CD8-positive, alpha-beta memory T cell (primary cell): ENCODE measurements at places on chromosomes 1 and 21.
A peak's percentile ranks its signal among the peaks of the same experiment; 100 is the strongest.

DNA sequence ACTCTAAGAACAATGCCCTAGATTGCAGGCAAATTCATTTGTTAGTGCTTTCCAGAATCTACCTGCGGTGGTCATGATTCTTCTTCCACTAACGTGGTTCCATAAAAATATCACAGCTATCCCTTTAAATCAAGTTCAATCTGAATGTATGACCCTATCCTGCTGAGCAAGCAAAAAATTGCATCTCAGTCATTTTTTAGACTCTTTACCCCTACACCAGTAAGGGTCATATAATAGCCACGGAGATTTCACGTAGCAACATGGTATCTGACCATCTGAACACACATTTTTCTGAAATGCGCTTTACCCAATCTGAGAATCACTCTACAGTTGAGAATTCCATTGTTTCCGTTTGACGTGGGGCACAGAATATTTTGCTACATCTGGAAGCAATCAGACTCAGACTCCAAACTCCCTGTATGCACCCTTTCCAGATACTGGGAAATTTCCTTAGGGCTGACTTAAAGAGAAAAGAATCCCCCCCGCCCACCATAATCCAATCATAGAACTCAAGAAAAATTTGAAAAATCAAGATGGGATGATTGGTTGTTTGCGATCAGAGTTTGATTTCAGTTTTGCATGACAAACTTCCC lies 699.2 kb upstream of the ZP4 start:
- DNase-seq, result no peak

- DNase-seq, result no peak
Observed at GRCh38 chr1:2330035-2330434, 61.3 kb downstream of the MORN1 start.

DNA sequence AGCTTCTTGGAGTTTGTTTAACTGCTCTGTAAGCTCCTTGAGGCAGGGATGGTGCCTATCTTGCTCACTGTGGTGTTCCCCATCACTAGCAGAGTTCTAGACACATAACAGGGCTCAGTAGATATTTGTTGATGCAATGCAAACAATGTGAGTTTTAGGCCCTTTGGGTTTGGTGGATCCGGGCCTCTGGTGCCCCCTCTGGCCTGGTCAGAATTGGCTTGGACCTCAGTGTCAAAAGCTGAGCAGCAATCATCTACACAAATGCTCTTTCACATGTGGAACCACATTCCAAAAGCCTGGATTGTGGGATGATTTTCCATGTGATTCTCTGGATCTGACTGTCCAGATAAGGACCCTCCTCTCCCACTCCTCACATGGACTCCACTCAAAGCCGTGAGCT lies 53.4 kb upstream of the BCAR3 start:
- DNase-seq, result no peak

- peak; percentile 12 for DNase-seq
Observed at GRCh38 chr1:37946703-37947360, at the start of gene INPP5B. Gene INPP5B, minus strand, starts transcription at chr1:37947053. Its CDS starts 745 bp downstream, at chr1:37946308.

DNA sequence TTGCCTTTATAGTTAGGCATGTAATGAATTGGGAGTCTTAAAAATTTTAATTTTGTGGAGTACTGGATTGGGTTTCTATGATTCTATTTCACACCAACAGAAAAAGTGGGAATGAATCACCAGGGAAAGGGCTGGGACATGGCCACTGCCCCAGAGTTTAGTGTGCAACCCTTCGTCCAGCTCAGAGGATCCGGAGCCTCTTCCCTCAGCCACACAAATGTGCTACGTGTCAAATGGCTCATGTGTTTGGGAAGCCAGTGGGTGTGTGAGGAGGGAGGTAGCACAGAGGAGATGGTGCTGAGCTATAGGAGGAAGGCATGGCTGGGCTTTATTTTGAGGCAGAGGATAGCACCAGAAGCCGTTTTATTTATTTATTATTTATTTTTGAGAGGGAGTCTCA lies 247.3 kb downstream of the SIPA1L2 start:
- DNase-seq, result no peak

DNA sequence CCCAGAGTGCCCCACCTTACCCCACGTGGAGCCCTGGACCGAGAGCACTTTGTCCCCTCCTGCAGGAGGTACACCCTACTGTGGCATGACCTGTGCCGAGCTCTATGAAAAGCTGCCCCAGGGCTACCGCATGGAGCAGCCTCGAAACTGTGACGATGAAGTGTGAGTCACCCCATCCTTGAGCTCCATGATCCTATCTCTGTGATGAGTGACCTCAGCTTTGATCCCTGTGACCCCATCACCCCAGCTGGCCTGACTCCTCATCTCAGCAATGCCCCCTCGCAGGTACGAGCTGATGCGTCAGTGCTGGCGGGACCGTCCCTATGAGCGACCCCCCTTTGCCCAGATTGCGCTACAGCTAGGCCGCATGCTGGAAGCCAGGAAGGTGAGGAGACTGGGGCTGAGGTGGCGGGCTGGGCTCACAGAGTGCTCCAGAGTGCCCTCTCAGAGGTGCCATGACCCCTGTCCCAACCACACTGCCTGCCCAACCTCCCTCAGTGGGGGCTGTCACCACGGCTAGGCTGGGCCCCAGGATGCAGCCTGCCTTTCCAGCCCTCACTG lies 16.2 kb upstream of the MPL start:
- no peak for DNase-seq

- no peak for DNase-seq
Observed at GRCh38 chr1:153805886-153806719, 30.9 kb downstream of the SLC27A3 start.

- DNase-seq, result no peak
Observed at GRCh38 chr1:231172411-231172810, 10.6 kb downstream of the TRIM67 start.

GRCh38 chr1:186286615-186287315 lies 88.3 kb downstream of the TPR start:
- DNase-seq, result no peak

DNA sequence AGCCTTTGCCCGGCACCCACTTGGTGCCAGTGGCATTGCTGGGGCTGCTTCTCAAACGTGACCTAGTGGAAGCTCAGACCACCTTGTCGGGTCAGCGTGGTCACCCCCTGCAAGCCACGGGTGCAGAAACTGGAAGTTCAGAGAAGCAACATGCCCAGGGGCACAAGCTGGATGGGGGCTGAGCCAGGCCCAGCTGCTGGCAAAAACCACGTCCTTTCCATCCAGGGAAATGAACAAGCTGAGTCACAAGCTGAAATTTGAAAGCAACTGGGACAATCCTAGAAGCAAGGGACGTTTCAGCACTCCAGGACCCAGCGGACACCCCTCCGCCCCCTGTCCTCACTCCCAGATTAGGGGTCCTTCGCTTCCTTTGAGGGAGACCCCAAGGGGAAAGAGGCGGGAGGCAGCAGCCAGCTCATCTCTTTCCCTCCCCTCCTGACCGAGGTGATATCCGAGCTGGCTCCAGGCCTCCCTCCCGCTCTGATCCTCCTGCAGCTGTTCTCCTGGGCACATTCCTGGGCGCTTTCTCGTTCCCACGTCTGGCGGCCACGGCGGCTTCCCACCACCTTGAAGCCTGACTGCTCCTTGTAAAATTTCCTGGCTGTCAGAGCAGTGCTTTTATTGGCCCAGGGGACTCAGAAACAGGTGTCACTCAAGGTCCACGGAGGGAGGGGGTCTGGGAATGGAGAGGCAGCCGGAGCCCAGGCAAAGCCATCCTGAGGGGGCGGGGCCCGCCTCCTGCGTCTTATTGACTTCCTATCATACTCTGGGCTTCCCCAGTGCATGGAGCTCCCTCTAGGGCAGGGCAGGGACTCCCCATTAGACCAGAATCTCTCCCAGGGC lies 62.8 kb downstream of the PAX7 start:
- DNase-seq, result no peak

DNA sequence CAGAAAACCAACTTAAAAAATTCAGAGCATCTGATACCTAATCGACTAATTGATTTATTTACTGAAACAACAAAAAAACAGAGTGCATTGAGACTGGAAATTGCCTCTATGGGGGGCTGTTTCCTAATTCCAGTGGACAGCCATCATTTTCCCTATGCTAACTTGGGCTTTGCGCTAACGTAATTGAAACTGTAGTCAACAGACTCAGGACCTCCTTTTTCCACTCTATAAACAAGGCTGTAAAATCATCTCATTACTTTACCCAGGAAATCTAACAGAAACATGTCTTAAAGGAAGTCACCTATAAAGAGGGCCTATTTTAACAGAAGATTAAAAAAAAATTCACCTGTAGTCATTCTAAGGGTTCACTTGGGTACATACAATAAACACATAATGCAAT lies 2.1 kb downstream of the ERG start:
- no peak for DNase-seq

GRCh38 chr21:42843056-42843455 lies 36.3 kb downstream of the WDR4 start:
- no peak for DNase-seq

GRCh38 chr1:6870086-6870485 lies 84.8 kb downstream of the CAMTA1 start:
- DNase-seq, result no peak

DNA sequence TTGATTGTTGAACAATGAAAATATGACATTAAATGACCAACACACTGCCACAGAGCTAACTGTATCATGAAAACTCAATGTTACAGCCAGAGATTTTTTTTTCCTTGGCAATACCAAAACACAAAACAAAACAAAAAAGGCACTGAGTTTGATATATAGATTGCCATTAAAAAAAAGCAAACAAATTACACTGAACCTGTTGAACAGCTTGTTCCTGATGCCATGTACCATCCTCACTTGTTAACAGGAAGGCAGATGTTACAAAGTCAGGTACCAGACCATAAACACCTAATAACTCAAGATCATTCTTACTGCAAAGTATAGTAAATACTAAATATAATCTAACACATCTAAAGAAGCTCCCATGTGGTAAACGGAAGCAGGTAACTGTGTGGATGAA lies 75.2 kb downstream of the ZNF644 start:
- DNase-seq, result no peak

GRCh38 chr1:96741335-96741734 lies 19.8 kb downstream of the PTBP2 start:
- DNase-seq, result no peak

GRCh38 chr1:50851034-50851433 lies 109.0 kb downstream of the FAF1 start:
- DNase-seq, result no peak

DNA sequence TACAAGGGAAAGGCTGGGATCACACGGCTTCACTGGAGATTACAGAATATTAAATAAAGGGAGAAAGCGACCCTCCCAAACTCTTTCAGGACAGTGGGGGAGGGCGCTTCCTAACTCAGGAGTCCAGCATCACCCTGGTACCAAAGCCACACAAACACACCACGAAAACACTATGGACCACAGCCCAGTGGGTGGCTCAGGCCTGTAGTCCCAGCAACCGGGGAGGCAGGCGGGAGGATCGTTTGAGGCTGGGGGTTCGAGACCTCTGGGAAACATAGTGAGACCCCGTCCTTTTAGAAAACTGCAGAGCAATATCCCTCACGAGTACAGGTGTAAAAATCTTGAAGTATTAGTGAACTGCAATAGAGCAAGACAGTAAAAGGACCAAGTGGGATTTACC lies 16.0 kb downstream of the TRIM11 start:
- no peak for DNase-seq

DNA sequence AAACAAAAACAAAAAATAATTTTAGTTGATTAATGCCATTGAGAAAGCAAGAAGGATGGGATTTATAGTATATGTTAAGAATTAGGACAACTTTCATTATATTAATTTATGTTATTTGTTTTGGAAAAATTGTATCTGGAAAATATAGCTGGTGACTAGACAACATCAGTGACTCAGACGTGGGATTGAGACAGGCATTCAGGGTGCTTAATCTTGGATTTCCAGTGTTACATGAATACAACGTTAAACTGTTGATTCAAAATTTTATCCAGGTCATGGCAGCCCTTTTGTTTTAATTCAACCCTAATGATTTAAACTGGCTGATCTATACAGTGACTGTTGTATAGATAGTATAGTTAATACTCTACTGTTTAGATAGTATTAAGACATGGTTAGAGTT lies 827.1 kb upstream of the B3GALT2 start:
- DNase-seq, result no peak

DNA sequence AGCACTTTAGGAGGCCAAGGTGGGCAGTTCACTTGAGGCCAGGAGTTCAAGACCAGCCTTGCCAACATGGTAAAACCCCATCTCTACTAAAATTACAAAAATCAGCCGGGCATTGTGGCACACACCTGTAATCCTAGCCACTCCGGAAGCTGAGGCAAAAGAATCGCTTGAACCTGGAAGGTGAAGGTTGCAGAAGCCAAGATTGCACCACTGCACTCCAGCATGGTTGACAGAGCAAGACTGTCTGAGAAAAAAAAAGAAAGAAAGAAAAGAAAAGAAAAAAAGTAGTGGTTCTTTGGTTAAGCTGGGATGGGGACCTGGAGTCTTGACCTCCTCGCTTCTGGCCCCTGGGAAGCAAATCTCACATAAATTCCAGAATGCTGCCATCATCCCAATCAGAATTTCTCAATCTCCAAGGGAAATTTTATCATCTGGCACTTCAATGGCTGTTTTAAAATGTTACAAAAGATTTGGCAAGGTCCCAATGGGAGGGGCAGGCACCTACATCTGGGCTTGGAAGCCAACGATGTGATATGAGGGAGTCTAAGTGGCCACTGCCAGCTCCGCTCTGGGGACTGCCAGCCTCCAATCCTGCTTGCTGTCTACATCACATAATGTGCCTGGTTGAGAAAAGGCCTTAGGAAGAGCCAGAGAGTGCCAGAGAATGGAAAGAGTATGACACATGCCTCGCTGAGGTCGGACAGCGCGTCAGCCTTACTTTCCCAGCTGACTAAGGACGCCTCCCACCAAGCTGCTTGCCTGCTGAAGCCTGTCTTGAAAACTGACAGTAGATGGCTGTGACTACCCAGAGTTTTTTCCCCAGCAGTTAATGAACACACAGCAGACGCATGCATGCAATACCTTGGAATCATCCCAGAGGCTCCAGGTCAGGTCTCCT lies 42.1 kb upstream of the SRP9 start:
- DNase-seq, result no peak

DNA sequence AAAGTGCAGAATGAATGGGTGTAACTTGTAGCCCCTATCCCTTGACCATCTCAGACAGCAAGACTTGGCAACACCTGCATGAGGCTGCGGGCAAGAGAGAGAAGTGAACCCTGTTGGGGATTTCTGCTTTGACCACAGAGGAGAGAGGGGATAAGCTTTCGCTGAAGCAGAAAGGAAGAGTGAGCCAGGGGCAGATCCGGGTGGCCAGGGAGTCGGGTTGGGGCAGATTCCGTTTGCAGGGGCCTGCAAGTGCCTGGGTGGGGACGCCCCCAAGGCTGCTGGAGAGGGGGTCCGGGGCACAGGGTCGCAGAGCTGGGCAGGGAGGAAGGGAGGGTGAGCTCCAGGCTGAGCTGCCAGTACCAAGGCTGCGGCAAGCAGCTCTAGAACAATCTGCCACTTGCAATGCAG lies 25.3 kb upstream of the PIK3CD start:
- no peak for DNase-seq
